ENCODE measurements at places on chromosomes 5 and 9.

DNA sequence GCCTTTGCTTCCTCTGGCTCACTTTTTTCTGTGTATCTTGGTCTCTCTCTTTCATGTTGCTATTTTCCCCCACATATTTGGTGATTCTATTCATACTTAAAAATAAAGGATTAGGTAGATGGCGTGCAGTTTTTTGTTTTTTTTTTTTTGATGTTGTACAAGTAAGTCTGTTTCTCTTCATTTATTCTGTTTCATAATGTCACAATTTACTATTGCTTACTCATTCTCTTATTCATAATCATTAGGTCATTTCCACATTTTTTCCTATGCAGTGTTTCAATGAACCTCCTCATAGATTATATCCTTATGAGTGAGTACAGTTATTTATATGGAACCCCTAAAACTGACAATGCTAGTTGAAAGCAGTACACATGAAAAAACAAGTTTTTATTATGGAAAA is 136.3 kb downstream of the APBA1 start:
- DNase-seq, result no peak

- DNase-seq, result peak; percentile 55
These were observed 644 bp downstream of the BRD3 start for GRCh38 chr9:134066913-134067851.

GRCh38 chr5:100803397-100803796 is 99.7 kb downstream of the ST8SIA4 start:
- DNase-seq, result no peak

GRCh38 chr9:99023831-99024230 is 80.1 kb downstream of the COL15A1 start:
- no peak for DNase-seq

DNA sequence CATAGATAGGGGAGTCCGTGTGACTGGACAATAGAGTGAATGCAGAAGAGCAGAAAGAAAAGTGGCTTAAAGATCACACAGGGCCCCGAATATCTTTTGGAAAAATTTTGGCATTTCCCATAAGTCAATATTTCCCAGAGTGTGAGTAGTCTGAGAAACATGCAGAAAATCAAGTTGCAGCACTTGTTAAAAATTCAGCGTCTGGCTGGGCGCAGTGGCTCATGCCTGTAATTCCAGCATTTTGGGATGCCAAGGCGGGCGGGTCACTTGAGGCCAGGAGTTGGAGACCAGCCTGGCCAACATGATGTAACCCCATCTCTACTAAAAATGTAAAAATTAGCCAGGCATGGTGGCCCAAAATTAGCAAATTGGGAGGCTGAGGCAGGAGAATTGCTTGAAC is 227.0 kb downstream of the DRD1 start:
- no peak for DNase-seq

GRCh38 chr9:27351438-27351837 is 54.5 kb upstream of the EQTN start:
- DNase-seq, result no peak

DNA sequence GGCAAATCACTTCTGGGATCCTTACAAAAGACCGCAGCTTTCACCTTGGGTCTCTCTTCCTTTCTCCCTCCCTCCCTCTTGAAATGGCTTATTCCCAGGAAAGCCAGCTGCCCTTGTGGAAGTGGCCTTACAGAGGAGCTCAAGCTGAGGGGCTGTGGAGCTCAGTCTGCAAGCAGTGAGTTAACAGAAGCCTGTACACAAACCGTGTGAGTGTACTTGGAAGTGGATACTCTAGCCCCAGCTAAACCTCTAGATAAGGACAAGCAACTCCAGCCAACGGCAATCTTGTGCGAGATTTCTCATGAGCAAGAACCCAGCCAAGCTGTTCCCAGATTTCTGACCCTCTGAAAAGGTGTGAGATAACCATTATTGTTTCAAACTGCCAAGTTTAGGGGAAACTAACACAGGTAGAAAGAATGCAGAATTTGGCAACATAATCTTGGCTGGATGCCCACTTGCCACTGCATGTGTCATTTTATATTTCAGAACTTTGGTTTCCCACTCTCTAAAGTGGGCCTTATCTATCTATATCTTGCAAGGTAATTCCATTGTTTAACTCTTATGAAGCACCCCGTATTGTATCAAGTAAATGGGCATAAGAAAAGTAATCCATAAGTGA is 85.6 kb downstream of the CDH18 start:
- DNase-seq, result no peak

DNA sequence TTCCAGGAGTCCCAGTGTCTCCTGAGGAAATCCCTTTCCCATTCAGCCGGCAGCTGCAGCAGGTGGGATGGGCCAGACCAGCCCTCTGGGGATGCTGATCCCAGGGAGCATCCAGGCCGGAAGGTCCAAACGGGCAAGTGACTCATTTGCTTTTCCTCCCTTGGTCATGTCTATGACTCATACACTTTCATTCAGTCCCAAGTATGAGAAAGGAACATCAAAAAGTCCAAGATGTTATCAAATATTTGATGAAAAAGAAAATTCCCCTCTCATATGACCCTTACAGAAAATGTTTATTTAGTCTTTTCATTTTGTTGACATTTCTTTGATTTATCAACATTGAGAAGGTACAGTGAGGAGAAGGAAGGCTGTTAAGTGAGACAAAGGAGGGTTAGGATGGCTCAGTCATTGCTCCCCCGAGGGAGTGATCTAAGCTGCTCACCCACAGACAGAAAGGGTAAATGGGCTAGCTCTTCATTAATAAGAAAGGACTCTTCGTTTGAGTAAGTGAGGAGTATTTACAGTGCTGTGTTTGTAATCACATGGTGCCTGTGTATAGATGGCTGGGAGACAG is 117.6 kb upstream of the ANKRD55 start:
- no peak for DNase-seq

- no peak for DNase-seq
These were observed 61.2 kb downstream of the F2RL2 start for GRCh38 chr5:76561959-76562358.

DNA sequence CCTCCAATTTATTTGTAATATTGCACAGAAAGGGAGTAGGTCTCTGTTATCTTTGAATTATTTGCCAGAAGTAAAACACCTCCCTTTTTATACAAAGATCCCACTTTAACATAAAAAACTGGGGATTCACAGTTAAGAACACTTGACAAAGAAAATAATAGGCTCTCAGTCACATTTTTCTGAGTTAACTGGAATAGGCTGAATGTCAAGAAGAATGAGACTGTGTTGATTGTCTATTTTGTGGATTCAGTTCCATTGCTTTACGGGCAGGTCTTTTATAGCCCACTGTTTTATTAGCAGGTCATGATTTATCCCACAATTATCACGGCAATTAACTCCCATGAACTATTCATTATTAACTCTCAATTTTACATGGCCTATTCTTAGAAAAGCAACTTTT is 427.4 kb downstream of the CTNND2 start:
- DNase-seq, result no peak

GRCh38 chr9:93031629-93032430 is 26.7 kb upstream of the SUSD3 start:
- no peak for DNase-seq

DNA sequence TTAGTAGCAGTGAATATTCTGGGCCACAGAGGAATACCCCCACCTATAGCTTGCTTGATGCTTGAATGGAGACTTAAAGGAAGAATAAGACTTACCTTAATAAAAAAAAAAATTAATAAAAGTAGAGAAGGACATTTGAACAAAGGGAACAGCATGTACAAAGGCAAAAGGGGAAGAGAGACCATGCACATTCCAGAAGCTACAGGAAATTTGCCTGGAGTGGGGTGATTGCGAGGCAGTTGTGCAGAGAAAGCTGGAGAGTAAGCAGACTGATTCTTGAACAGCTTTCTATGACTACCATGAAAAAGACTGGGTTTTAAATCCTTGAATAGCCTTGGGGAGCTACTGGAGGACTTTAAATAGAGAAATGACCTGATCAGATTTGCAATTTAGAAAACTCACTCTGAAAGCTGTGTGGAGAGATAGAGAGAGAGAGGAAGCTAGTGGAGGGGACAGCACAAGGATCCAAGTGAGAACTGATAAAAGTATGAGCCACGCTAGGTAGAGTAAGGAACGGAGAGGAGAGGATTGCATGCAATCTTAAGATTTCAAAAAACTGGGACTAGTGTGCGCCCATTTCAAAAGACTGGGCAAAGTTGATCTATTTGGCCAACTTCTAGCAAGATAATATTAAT is 12.5 kb upstream of the SSBP2 start:
- no peak for DNase-seq

DNA sequence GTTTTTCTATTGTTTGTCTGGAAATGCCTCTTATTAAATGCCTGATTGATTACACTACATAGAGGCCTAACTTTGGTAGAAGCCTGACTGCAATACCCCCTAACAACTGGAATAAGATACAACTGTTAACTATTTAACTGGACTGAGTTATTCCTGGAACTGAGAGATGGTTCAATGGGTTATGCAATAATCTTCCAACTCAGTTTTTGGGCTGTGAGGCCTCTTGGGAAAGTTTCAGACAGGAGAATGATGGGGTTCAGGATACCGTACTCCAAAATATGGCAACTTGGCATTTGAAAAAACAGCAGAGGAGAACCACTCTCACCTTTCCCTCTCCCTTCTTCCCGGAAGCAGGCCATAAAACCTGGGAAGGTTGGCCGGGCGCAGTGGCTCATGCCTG is 19.2 kb upstream of the PCDH1 start:
- DNase-seq, result no peak

GRCh38 chr5:170573660-170574059 is 69.8 kb downstream of the KCNIP1 start:
- DNase-seq, result no peak

GRCh38 chr5:31638345-31638744 is 586 bp upstream of the PDZD2 start:
- no peak for DNase-seq

- no peak for DNase-seq
These were observed 8.0 kb upstream of the HNRNPAB start for GRCh38 chr5:178196281-178196812.

DNA sequence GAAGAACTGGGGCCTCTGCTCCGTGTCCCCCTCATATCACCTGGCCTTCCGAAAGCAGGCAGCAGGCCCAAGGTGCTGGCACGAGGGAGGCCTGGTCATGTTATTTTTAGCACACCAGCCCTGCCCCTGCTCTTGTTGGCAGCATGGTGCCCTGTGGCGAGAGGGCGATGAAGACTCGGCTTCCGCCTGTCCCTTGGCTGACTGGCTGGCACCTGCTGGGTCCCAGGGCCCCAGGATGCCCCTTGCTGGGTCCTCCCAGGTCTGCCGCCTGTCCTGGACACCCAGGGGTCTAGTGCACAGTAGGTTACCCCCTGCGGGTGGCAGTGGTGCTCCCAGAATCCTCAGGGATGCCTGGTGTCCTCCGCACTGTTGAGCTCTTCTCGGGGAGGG is 77.0 kb downstream of the RXRA start:
- no peak for DNase-seq

GRCh38 chr5:178808886-178809285 is 50.9 kb upstream of the ZNF354B start:
- no peak for DNase-seq

DNA sequence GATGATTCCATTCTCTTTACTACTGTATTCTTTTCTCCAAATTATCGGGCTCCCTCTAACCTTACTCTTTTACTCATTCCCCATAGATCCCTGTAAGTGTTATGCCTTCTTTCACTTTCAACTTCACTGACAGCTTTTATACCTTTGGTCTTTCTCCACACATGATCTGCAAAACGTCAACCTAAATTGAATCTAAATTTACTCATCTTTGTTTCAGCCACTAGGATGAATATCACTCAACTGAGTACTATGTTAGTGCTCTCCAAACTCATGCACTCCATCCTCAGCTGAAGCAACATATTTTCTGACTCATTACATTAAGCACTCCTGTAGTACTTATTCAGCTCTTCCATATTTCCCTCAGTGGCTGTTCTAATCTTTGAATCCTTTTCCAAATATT is 133.4 kb downstream of the ADAMTS19 start:
- DNase-seq, result no peak

DNA sequence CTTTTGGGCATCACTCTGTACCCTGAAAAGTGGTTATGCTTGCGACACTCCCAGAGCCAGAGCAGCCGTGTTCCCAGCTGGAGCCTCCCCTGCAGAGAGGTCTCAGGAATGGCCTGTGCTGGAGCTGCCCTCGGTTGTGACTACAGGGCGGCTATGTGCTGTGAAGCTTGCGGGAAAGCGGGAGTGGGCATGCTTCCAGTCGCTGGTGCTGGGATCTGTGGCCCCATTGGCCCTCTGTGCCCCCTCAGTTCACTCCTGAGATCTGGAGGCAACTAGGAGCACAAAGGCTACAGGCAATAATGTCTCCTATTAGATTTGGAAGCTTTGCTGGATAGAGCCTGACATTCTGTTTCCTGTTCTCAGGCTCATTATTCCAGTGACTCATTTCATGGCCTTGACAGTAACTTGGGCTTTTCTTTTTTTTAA is 56.9 kb downstream of the GPR107 start:
- no peak for DNase-seq

DNA sequence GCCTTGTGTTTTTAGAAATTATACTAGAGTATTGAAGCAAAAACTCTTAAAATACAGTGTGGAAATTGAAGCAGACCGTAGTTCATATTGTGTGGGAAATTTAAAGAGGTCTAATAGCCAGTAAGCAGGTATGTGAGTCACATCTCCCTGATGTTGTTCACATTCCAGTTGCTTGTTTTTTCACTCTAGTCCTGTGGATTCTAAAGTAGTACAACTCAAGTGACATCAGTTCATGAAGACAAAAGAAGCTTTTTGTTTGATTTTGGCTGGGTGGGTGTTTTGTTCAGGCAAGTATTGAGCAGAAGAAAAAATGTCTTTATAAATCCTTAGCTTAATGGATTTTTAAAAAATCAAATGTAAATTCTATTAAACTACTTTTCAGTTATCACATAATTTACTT is 216.2 kb downstream of the MAN2A1 start:
- no peak for DNase-seq

- DNase-seq, result peak; percentile 24
These were observed 940 bp upstream of the CAMK4 start for GRCh38 chr5:111223101-111223786.

DNA sequence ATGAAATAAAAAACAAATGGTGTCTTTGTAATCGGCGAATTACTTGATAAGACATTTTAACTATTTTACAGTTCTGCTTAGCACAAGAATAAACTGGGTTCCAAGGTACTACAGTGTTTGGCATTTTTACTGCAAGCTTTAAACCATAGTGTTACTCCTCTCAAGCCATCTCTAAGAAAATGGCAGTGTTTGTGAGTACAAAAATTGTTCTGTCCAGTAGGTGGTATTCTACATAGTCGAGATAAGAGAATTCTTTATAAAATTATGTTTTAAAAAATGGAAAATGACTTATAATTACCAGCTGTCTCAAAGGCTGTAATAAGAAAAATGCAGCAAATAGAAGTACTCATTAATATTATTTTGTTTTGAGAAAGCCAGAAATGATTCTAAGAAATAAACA is 3.2 kb downstream of the SMIM15 start:
- DNase-seq, result no peak

- no peak for DNase-seq
These were observed 36.0 kb downstream of the FOXD1 start for GRCh38 chr5:73412597-73412988.

DNA sequence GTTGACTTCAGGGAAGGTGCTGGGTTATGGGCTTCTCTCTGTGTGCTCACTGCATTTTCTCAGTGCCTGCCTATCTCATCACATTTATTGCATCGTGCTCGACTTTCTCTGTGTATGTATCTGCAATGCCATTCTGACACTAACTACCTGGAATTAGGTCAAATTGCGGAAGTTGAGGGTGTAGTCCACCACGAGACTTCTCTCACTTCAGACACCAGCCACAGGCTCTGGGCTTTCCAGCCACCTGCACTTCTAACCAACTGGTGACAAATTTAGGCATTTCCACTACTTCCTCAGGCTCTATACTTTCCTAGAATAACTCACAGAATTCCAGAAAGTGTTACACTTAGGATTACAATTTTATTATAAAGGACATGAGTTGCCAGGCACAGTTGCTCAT is 188.6 kb upstream of the ZNF608 start:
- no peak for DNase-seq

- no peak for DNase-seq
These were observed 52.3 kb upstream of the ADAMTS2 start for GRCh38 chr5:179397516-179397915.
